ENCODE measurements at places on chromosomes 7 and 10.

- no peak for DNase-seq
Observed at GRCh38 chr7:54796150-54796549, 37.1 kb upstream of the SEC61G start.

- no peak for DNase-seq
Observed at GRCh38 chr7:17661982-17662585, 278.2 kb downstream of the SNX13 start.

- no peak for DNase-seq
Observed at GRCh38 chr7:124934841-124935240, 5.2 kb upstream of the POT1 start.

DNA sequence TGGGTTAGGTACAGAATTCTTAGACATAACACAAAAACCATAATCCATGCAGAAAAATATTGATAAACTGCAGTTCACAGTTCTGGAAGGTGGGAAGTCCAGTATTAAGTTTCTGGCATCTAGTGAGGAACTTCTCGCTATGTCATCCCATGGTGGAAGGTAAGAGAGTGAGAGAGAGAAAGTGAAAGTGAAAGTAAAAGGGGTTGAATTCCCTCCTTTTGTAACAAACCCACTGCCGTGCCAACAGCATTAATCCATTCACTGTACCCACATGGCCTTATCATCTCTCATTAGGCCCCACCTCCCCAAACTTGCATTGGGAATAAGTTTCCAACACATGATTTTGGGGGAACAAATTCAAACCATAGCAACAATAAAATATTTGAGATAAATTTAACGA is 17.1 kb downstream of the ZNF485 start:
- no peak for DNase-seq

DNA sequence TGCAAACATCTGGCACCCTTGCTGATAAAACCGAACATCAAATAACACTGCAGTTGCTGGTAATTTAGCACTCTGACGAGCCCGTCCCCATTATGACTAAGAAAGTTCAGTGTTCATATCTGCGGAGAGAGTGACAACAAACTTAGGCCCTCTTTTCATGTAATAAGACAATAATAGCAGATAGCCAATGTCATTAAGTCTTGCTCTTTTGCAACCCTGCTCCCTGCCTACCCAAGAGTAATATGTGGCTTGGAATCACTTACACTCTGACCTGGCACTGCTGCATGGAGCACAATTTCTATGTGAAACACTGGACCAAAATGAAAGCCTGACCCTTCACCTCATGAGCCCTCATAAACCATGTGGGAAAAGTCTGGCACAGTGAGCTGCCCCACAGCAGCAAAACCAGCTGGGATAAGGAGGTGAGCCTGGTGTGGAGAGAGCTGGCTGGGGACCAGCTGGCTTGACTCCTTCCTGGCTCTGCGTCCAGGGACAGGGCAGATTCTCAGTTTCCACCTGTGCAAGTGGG is 86.5 kb downstream of the HIPK2 start:
- DNase-seq: no peak

GRCh38 chr10:129332476-129332875 is 134.6 kb upstream of the MGMT start:
- peak; percentile 41 for DNase-seq

DNA sequence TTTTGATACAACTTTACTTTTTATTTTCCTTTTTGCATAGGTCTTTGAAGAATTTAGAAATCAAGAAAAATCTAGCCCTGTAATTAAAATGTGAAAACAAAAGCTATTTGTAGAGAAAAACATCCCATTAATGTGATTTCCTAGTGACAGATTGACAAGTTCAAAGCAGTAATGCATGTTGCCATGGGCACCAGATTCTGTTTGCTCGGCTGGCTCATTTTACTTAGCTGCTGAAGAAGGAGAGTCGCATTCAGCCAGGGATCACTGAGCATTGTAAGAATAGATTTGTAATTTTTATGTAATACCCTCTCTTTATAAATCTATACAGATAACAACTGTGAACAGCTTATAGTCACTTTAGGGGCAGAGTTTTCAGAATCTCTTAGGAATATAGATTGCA is 28.5 kb downstream of the DNAJB9 start:
- DNase-seq: no peak

GRCh38 chr7:85833066-85833465 is 646.2 kb upstream of the SEMA3D start:
- no peak for DNase-seq

Data from K562 (cell line).